ENCODE measurements at places on chromosomes 6 and 20. TPM values are rescaled to one million over a fixed set of nuclear protein-coding genes. Genes with fewer than 3 reads are reported as not detected.

The SLC24A3 gene
- 2.8 TPM for total RNA-seq

The PRR18 gene
- not detected for total RNA-seq

- DNase-seq = no peak
These were observed 289.7 kb downstream of the UTRN start for GRCh38 chr6:144574796-144575195.

DNA sequence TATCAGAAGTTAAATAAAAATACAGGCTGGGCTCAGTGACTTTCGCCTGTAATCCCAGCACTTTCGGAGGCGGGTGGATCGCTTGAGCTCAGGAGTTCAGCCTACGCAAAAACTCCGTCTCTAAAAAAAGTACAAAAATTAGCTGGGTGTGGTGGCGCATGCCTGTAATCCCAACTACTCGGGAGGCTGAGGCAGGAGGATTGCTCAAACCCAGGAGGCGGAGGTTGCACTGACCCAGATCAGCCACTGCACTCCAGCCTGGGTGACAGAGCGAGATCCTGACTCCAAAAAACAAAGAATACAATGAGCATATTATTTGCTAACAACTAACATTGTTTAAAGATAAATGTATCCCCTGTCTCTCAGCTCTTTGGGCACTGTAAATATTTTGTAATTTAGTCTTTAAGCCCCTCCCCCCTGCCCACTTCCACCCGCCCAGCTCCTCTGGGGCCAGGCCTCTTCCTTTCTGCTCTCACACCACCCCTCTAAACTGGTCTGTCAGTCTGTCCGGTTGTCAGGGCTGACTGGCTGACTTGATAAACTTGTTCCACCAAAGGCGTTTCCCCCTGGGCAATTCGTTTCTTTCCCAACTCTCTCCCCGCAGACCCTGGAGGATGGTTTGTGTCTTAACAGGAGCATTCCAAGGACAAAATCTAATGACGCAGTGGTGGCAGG is 62.4 kb upstream of the QKI start:
- no peak for DNase-seq

The CCM2L gene
- not detected for total RNA-seq

The SLC17A2 gene
- not detected for total RNA-seq

- peak; percentile 87 for DNase-seq
These were observed at the start of gene PYGB for GRCh38 chr20:25247956-25248785. Gene PYGB, plus strand, starts transcription at chr20:25248085. Its CDS starts 94 bp downstream, at chr20:25248179.

The PLN gene
- 0.05 TPM for total RNA-seq

The BPI gene
- 0.91 TPM for total RNA-seq

DNA sequence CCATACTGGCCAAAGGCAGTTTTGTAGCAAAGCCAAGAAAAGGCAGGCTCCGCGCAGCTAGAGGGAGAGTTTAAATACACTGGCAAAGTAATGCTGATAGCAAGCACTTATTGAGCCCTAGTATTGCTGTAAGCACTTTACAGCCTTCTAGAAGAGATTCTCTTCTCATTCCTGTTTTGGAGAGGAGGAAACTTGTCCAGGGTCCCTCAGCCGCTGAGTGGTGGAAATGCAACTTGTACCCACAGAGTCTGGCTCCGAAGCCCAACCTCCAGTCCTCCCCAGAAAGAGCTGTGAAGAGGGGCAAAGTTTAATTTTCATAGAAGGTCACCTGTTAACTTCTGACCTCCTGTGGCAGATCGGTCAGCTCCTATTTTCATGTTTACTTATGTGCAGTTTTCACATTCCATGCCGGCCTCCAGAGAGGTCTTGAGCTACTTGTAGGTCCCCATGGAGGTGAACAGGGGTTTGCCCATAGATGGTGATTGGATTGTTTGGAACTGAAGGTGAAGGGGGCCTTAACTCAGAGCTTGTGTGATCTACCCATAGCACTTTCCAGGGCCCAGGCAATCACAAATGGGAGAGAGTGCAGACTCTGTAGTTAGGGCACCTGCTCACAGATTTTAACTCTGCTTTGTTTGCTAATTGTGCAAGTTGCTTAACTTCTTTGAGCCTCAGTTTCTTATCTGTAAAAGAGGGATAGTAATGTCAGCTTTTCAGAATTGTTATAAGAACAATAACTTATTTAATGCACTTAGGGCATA is 70.7 kb downstream of the LYRM2 start:
- DNase-seq = no peak

- no peak for DNase-seq
These were observed 4.7 kb downstream of the GTSF1L start for GRCh38 chr20:43722153-43722505.

DNA sequence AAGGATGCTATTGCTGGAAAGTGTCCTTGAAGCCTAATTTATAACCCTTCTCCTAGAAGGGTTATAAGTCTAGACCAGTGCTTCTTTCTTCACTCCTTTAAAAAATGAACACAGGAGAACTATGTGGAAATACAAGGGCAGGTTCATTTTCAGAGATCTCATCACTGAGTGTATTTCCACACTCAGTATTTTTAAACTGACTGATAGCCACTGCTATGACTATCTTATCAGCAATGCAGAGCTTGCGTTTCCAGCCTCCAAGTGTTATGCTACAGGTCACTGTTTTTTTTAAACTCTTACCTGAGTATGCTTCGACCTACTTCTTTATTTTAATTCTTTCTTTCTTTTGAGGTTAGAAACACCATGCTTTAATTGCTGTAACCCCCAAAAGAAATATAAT is 319.1 kb downstream of the ARHGAP18 start:
- DNase-seq = no peak

- DNase-seq = no peak
These were observed 69.1 kb downstream of the PPP1R14C start for GRCh38 chr6:150211700-150212511.

The MUCL3 gene
- not detected for total RNA-seq

GRCh38 chr20:11901127-11901526 is 16.6 kb upstream of the BTBD3 start:
- peak; percentile 99 for DNase-seq

The NNAT gene
- not detected for total RNA-seq

Data from M059J (cell line).